ENCODE measurements at places on chromosomes 7 and 10.

- DNase-seq, result no peak
Observed at GRCh38 chr10:24944512-24945255, 7.7 kb downstream of the PRTFDC1 start.

DNA sequence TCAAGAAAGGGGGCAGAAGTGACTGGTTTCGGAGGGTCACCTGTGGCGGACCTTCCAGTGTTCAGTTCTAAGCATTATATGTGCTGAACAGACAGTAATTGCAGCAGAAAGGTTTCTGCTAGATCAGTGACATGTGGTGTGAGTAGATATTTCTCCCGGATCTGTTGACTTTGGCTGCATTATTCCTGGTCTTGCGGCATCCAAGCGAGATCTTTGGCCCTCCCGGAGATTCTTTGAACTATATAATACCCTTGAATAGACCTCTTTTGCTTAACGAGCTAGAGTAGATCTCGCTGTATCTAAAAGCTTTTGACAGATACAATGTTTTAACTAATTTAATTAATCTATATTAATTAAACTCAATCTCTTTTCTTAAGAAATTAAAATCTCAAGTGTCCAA is 99.8 kb downstream of the PTN start:
- no peak for DNase-seq

- no peak for DNase-seq
Observed at GRCh38 chr7:67855322-67855721, 858.7 kb downstream of the TYW1 start.

DNA sequence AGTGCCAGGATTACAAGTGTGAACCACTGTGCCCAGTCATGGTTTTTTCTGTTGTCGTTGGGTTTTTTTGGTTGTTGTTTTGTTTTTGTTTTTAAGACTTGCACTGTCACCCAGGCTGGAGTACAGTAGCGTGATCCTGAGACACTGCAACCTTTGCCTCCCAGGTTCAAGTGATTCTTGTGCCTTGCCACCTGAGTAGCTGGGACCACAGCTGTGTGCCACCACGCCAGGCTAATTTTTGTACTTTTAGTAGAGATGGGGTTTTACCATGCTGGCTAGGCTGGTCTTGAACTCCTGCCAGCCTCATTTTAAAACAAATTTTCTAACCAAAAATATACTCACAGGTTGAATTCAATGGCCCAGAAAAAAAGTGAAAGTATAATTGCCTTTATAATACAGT is 174.1 kb downstream of the AHR start:
- no peak for DNase-seq

GRCh38 chr10:128854963-128855362 is 612.1 kb upstream of the MGMT start:
- no peak for DNase-seq

GRCh38 chr7:156025675-156026074 is 213.4 kb upstream of the SHH start:
- DNase-seq, result no peak

DNA sequence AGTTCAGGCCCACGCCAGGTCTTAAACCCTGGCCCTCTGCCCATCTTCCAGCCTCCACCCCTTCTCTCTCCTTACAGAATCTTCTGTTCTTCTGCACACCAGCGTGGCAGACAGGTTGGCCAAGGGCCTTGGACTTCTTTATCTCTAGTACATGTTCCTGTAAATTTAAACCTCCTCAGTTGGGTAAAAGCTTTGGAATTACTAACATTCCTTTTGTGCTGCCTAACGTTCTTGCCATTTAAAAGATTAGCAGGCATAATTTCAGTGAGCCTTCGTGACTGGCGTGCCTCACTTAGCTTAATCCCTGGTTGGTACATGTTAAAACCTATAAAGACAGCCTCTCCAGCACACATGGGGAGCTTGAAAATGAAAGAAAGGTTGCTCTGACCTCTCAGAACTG is 192.2 kb downstream of the CUX1 start:
- DNase-seq, result no peak

DNA sequence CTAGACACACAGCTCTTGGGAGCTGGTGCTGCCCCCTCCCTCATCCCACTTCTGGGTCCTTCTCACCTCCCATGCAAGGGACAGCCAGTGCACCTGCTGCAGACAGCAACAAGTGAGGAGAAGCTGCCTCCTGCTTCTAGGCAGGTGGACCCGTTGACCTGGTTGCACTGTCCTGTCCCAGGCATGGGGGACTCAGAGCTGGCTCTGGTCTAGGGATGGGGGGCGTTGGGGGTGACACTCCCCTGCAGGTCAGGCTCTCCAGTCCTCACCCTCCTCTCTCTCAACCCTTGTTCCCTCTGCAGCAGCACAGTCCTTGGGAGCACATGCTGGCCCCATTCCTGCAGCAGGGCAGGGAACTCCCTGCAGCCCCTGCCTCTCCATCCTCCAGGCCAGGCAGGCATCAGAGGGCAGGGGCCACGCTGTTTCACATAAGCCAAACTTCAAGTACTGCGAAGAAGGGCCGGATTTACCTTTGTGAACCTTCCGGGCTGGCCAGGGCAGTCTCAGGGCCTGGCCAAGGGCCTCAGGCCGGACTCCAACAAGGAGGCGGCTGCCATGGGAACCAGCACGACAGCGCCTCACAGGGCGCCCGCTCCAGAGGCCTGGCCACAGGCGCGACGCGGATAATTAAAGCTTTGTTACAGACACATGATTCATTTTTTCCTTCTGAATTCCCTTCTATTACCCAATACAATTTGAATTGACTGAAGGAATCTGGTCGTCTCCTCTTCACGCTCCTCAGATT is 48.5 kb downstream of the RASGEF1A start:
- DNase-seq, result no peak

GRCh38 chr10:86200867-86201266 is 165.7 kb downstream of the GRID1 start:
- DNase-seq, result no peak

DNA sequence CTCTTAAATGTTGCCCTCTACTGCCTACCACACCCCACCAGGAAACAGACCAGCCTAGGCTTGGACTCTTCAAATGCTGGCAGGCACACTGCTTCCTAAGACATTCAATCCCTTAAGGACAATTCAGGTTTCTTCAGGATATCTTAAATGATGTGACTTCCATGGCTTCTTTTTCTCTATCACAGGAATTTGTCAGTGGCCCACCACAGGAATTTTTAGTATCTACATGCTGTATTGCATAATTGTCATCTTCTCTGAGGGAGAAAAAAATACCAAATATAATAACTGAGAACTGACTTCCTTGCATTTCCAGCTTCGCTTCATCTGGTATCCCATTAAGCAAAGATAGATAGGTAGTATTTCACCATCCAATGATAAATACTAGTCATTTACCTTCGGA is 129.3 kb downstream of the WNT2 start:
- DNase-seq, result no peak

DNA sequence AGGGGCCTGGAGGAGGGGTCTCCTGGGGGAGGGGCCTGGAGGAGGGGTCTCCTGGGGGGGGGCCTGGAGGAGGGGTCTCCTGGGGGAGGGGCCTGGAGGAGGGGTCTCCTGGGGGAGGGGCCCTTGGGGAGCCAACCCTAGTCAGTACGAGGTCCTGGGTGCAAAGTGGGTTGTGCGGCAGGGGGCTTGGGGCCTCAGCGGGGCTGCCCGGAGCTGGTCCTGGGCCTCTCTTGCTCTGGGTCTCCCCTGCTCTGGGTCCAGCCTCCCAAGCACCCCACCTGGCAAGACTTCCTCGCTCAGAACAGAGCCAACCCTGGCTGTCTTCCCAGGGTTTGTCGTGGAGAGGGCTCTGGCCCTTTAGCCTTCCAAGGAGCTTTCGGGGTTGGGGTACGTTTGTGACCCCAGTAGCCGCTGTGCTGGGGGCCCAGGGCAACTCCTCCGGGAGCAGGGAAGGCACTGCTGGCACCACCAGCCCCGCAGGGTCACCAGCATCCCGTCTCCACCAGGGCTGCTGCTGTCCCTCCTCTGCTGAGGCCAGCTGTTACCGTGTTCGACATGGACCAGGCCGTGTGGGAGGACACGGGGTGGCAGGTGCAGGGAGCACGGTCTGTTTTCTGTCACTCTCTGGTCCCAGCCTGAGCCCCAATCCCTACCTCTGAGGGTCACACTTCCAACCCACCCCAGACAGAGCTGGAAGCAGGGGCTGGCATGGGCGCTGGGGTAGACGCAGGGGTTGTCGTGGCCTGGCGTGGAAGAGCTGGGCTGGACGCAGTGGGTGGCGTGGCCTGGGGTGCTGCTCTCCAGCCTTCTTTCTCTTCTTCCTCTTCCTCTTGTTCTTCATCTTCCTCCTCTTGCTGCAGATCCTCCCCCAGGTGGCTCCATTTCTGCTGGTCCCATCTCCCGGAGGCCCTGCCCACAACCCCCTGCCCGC is 22.8 kb downstream of the PWWP2B start:
- no peak for DNase-seq

- DNase-seq, result no peak
Observed at GRCh38 chr10:58322072-58322834, 12.6 kb upstream of the UBE2D1 start.

DNA sequence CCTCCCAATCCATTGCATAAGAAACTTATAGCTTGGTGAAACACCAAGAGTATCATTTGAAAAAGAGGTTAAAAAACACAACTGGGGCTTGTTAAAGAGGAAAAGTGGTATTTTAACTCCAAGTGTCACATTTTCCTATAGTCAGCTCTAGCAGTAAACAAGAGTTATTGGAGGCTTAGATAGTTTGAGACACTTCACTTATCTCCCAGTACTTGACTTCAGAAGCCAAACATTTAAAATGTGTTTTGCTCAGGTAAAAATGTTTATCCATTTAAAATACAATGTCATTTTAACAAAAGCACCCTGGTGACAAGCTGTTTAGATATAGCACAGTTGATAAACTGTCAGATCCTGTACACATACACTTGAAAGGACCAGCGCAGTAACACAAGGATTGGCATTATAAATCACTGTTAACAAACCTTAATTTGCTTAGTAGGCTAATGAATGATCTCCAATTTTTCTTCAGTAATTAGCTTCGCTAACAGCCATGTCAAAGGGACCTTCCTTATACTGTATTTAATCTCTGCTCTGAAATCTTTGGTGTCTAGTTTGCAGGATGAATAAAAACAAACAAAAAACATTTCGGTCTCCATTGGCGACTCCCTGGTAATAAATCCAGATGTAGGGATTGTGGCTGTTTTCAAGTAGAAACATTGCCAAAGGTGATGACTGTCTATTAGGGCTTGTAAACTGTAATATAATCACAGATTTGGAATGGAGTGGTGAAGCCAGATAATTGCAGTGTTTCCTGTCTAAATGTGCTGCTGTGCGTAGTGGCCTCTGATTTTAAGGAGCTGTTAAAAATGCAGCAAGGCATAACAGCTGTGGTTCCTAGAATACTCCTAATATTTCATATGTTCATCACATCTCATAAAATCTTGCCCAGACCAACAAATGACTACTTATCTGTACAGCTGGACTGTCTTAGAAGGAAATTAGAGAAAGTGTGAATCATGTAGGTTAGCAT is 545.1 kb downstream of the AUTS2 start:
- no peak for DNase-seq

DNA sequence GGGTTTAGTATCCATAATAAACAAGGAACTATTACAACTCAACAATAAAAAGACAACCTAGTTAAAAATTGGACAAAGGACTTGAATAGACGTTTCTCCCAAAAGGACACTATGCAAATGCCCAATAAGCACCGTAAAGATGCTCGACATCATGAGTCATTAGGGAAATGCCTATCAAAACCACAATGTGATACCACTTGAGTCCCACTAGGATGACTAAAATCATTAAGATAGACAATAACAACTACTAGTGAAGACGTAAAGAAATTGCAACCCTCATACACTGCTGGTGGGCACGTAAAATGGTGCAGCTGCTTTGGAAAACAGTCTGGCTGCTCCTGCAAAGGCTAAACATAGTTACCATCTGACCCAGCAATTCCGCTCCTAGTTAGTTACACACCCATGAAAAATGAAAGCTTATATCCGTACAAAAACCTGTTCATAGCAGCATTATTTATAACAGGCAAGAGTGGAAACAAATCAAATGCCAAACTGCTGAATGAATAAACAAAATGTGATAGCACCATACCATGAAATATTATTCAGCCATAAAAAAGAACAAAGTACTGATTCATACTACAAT is 17.3 kb downstream of the CCDC3 start:
- no peak for DNase-seq

DNA sequence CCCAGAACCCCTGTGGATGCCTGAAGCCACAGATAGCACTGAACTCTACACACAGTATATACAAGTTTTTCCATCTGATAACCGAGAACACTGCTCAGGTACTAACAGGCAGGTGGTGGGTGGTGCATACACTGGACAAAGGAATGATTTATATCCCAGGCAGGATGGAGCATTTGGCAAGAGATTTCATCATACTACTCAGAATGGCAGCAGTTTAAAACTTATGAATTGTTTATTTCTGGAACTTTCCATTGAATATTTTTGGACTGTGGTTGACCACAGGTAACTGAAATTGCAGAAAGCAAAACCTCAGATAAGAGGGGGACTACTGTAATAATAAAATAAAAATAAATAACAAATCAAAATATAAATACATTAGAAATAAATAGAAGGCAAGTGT is 10.9 kb upstream of the KCNMA1 start:
- DNase-seq, result no peak

GRCh38 chr10:11276449-11276990 is 258.8 kb downstream of the CELF2 start:
- no peak for DNase-seq

DNA sequence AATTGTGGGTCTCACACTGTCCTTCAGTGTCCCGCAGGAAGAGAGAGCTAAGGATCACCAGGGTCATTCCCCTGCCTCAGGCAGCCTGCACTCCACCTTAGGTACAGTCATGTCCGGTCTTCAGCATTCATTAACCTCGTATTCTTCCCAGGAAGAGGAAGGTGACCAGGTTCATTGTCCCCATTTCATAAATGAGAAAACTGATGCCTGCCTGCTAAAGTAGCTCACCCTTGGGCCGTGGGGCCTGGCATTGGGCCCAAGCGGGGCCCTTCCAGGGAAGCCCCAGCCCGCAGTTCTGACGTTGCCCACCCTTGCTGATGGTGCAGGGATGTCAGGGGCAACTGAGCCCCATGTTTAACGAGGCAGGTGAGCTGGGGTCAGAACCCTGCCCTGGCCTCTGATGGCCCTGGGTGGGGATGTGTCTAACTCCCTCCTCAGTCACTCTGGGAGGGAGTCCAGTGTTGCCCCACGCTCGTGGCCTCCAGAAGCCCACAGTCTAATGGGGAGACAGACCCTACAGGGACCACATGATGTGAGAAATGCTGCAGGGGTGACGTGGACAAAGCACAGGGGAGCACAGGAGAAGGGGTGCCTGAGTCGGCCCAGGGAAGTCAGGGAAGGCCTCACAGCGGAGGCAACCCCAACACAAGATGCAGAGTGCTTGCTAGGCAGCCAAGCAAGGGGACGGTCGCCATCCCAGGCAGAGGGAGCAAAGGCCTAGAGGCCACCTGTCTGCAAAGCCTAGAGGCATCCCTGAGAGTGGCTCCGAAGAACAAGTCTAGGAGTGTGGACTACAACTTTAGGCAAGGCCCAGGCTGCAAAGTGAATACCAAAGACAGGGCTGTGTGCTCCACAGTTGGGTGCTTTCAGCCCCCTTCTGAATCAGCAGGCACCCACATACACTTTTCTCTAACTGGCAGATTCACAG is 25.1 kb downstream of the DDIT4 start:
- DNase-seq, result no peak
